ENCODE measurements at places on chromosomes 3 and 15.

GRCh38 chr3:46186471-46187340, 21.4 kb downstream of the CCR1 start:
- DNase-seq, result no peak

- DNase-seq, result no peak
These were observed 44.8 kb upstream of the GNB5 start for GRCh38 chr15:52236013-52236412.

DNA sequence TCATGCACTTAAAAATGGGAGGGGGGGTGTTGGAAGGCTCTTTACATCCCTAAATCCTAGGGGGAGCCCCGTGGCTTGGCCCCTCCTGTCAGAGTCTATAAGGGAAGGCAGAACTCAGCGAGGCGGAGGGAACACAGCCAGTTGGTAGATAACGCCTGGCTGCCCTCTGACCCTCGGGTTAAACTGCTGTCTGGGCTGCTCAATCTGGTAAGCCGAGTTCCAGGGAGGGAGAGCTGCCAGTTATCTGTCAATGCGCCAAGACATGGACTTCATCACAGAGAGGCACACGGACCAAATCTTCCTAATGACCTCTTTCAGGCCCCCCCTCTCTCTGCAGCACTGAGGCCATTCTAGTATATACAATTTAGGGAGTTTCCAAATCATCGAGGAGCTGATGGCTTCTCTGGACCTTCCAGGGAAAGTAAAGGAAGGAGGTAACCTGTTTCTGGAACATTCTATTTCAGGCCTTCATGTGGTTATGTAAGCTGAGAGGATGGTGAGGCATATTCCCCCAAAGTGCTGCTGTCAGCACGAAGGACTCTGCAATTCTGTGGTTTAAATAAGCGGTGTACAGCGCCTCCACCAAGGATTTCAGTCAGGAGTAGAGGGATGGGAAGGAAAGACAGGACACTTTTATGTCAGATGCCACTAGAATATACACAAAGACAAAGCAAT, 349.0 kb downstream of the MCTP2 start:
- DNase-seq, result no peak

DNA sequence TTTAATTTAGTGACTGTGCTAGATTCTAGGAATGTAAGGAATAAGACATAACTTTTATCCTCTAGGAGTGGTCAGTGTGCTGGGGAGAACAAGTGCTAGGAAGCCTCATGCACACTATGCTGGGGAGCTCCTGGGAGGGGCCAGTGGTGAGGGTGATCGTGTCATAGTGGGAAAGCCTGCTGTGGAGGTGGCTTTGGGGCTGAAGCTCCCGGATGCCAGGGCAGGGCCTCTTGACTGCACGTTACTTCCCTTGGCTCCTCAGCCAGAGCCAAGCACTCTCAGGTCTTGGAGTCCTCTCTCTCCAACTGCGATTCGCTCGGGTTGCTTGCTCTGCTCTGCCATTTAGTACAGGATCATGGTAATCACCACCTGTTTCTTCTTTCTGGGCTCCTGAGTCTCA, 33.6 kb downstream of the SQOR start:
- DNase-seq, result no peak

- DNase-seq, result no peak
These were observed 16.5 kb downstream of the TPM1 start for GRCh38 chr15:63059075-63059474.

GRCh38 chr3:108728934-108729333, 28.3 kb downstream of the RETNLB start:
- no peak for DNase-seq

DNA sequence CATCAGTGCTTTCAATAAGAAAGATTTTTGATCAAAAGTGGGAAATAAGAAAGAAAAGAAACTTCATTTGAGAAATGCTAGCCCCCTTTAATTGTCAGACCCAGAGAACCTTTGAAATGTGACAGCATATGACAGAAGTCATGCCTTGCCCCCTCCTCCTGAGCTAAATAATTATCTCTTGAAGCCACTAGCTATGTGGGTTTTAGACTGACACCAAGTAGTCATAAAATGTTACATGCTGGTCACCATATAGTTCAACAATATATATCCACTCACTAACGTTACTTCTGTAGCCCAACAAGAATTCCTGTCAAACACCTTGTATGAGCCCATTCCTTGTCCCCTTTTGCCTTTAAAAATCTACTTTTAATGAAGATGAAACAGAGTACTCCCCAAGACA, 43.1 kb upstream of the AADACL2 start:
- no peak for DNase-seq

GRCh38 chr15:63049783-63050371, 7.3 kb downstream of the TPM1 start:
- no peak for DNase-seq

DNA sequence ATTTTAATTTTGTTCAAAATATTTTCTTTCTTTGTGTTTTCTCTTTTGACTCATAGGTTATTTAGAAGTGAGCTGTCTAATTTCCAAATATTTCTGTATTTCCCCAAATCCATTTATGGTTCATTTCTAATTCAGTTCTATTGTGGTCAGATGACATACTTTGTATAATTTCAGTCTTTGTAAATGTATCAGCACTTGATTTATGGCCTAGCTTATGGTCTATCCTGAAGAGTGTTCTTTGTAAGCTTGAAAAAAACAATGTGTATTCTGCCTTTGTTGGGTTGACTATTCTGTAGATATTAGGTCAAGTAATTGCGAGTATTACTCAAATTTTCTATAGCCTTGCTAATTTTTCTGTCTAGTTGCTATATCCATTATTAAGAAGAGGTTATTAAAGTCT, 311.2 kb downstream of the OCA2 start:
- no peak for DNase-seq

DNA sequence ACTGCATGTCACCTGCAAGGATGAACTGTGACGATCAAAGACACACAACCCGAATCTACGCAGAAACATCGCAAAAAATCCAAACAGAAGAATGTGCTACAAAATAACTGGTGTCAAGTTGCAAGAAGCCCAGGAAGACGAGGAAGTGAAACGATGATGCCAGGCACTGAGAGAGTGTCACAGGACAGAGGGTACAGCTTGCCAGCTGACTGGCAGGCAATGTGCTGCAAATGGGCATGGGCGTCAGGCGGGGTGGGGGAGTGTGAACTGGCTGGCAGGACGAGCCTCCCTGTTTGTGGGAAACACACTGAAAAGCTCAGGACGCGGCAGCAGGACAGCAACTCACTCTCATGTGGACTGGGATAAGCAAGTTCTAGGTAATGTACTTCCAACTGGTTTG, 28.9 kb upstream of the OCA2 start:
- no peak for DNase-seq

DNA sequence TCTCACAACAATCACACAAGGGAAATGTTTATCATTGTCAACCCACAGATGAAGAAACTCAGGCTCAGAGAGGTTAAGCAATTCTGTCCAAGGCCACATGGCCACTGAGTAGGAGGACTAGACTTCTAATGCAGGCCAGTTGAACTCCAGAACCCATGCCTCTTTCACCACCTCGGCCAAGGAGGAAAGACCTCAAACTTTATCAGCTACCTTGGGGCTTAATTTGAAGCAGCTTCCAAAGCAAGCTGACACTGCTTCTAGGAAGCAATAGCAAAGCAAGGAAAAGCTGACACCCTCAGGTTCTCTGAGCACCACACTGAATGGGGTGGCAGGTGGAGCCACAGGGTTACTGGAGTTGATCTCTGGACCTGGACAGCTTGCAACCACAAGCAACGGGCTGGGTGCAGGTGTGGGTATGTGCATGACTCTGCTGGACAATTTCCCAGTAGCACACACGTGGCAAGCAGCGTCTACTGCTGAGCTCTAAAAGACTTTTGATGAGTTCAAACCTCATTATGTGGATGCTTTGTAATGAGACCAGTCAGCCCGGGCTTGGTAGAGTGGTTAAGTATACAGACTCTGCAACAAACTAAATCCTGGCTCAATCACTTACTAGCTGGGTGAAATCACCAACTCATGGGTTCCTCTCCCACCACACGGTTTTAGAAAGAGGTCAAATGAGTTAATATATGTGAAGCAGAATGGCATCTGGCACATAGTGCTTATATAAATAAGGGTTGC, 23.1 kb downstream of the CCNL1 start:
- DNase-seq, result no peak

DNA sequence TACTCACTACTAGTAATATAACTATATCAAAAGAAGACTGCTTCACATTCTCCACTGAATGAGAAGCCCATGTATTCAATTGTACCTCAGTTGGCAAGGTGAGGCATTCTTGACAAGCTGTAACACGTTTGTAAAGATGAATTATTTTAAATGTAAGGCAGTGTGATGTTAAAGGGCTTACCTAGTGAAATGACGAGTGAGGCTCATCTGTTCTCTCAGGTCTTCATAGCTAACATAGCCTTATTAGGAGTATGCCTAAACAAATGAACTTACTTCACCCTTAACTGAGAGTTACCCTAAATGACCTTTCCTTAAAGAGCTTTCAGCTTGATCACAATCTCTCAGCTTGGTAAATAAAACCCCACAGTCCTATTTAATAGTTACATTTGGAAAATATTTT, 127.3 kb downstream of the FEZF2 start:
- no peak for DNase-seq

- DNase-seq, result no peak
These were observed 21.8 kb upstream of the CLDN18 start for GRCh38 chr3:137988152-137988551.

DNA sequence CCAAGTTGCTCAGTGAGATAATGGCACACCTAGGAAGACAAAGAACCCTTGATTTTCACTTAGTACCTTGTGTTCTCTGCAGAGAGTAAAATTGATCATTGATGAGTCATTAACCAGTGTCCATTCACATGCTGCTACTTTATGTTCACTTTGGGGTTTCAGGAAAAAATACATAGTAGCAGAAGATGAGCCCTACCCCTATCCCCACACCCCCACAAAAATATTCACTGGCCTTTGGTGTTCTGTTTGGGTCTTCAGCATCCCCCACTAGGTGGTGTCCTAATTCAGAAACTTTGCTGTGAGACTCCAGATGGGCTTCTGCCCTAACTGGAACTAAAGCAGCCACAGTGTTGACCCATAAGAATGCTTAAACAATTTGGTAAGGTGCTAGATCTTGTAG, 178.8 kb downstream of the KLHL25 start:
- no peak for DNase-seq

- DNase-seq, result no peak
These were observed 21.2 kb downstream of the CRTC3 start for GRCh38 chr15:90550919-90551318.

GRCh38 chr3:107942244-107942643, 148.6 kb downstream of the CD47 start:
- no peak for DNase-seq

- no peak for DNase-seq
These were observed 24.9 kb downstream of the TUBGCP5 start for GRCh38 chr15:23014394-23015000.

DNA sequence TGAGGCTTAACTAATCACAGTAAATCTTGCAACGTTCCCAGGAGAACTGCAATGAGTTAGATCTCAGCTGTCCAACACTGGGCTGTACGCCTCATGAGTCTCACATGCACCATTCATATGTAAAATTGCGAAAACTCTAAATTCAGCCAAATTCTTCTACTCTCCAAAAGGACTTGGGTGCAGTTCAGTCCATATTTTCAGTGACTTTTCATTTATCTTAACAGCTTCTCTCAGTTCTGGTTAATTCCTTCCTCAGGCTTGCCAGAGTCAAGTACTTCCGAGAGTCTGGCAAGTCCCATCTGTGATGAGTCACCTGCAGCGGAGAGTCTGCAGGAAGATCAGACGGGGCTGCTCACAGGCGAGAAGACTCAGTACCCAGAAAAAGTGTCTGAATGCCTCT, 11.5 kb downstream of the CCDC80 start:
- no peak for DNase-seq

- DNase-seq, result no peak
These were observed 4.6 kb downstream of the THPO start for GRCh38 chr3:184373422-184373821.

DNA sequence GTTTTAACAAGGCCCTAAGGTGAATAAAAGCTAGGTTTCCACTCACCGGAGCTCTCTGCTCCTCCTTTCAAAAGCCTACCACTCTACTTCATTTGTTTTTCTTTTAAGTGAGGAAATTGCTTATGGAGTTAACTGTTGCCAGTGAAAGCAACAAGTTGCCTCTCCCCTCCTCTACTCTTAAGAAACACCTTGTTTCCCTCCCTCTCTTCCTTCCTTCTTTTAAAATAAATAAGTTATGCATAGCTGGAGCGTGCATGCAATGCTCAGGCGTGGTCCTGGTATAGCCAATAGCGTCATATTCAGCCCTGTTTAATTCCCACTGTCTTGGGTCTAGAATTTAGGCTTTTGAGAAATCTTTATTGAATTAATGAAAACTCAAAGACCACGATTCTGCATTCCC, 101.1 kb upstream of the IGF1R start:
- DNase-seq, result no peak

DNA sequence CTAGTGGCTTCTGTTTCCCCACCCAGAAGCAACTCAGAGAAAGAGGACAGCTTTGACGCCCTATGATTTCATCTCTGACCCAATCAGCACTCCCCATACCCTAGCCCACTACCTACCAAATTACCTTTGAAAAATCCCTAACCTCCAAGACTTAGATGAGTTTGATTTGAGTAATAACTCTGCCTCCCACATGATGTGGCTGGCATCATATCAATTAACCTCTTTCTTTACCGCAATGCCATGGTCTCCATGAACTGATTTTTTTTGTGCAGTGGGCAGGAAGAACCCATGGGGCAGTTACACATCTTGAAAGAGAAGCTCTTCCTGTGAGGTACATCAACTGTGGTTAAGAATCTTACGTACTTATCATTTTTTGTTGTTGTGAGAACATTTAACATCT, 25.5 kb upstream of the APOD start:
- no peak for DNase-seq

- no peak for DNase-seq
These were observed 475 bp downstream of the SPSB4 start for GRCh38 chr3:141051443-141052200.

DNA sequence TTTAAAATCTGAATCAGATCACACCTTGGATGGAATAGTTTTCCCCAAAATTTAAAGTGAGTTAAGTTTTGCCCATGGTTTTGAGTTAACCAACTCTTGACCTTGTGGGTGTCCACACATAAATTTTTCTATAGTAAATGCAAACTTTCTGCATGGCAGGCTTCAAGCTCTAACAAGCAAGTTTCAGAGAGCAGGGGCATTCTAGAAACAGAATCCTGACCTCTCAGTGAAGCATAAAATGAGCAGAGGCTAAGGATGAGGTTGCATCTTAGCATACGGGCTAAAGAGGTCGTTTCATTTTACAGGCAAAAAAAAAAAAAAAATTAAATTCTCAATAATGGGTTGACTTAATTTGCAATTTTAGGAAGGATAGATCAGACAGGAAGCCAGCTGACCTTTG, 32.1 kb downstream of the CDC25A start:
- no peak for DNase-seq
